ENCODE measurements at places on chromosomes 3 and 15. TPM values are rescaled to one million over a fixed set of nuclear protein-coding genes. Genes with fewer than 3 reads are reported as not detected.
A peak's percentile ranks its signal among the peaks of the same experiment; 100 is the strongest.

- peaks cover 38% of the 10 kb centered on the region for H3K4me1 ChIP-seq
- H3K27me3 ChIP-seq, result no peaks in the 10 kb centered on the region
- no peak overlapping the region for H3K27ac ChIP-seq
- DNase-seq, result no peak
These were observed 166.8 kb downstream of the LPP start for GRCh38 chr3:188320757-188321156.

DHFR2 gene
- total RNA-seq, result 7.4 TPM

SYNPR gene
- not detected for total RNA-seq

DNA sequence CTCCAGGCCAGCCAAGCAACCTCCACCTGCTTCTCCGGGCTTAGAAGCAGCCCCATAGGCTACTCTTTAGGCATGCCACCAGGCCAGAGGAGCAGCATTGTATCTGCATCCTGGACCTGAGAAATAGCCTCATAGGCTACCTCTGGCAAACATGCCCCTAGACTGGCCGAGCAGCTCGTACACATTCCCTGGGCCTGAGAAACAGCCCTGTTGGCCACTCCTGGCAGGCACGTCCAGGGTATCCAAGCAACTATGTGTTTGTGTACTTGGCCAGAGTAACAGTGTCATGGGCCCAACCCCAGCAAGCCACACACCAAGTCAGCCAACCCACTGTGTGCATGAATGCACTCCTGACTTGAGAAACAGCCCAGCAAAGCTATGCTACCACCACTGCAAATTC, 498.7 kb upstream of the CDIN1 start:
- H3K4me3 ChIP-seq, result no peak overlapping the region
- no peak overlapping the region for H3K27ac ChIP-seq
- peaks cover 8% of the 10 kb centered on the region for H3K36me3 ChIP-seq
- no peaks in the 10 kb centered on the region for H3K27me3 ChIP-seq
- H3K4me1 ChIP-seq, result peaks cover 3% of the 10 kb centered on the region

DNA sequence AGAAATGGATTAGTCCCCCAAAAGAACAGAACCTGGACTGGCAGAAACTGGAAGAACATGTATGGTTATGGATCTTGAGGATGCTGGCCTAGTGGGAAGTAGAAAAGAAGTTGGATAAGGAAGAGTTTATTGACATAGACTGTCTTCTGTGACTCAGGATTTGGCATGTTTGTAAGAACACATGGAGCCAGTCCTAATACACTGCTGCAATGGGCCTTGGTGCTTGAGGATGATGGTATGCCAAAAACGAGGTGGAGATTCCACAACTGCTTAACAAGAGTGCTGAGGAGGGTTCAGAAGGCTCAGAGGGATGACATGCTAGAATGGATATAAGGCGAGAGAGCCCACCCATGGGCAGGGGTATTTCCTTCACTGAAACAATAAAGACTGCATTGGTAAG, 22.4 kb downstream of the LZTFL1 start:
- no peak for DNase-seq
- no peak overlapping the region for H3K4me3 ChIP-seq
- H3K4me1 ChIP-seq, result peaks cover 10% of the 10 kb centered on the region

DNA sequence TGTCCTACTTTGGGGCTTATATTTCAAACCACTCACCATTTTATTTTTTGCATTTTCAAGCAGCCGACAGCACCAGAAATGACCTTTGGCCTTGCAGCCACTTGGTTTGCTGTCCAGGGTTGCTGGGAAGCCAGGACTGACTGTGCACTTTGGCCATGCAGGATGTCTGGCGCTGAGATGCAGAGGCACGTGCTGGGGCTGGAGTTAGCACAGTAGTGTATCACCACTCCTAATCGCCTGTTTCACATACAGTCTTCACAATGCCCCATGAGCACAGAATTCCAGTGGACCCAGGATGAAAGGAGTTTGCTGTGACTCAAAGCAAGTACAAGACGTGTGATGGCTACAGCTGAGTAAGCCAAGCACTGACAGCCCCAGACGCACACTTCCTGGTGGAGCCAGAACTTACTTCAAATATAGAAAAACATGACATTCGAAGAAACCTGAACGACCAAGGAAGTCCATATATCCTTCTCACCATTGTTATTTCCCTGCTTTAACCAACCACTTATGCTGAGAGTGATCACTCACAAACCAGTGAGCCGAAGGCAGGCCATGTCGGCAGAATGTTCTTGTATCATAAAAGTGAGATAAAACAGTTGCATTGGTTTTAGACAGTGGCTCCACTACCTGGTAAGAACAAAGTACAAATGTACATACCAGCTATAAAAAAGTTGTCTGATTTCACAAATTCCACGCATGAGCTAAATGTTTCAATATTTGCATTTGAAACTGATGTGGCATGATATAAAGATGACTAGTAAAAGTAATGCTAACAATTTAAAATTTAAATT, 16.0 kb downstream of the OCA2 start:
- no peak overlapping the region for H3K4me3 ChIP-seq
- H3K4me1 ChIP-seq, result peaks cover 6% of the 10 kb centered on the region
- DNase-seq, result no peak
- peaks cover 9% of the 10 kb centered on the region for H3K27me3 ChIP-seq

GRCh38 chr3:58535531-58536500, 1.2 kb downstream of the ACOX2 start:
- H3K36me3 ChIP-seq, result no peaks in the 10 kb centered on the region
- no peak for DNase-seq
- no peak overlapping the region for H3K27ac ChIP-seq
- H3K4me3 ChIP-seq, result no peak overlapping the region
- no peaks in the 10 kb centered on the region for H3K27me3 ChIP-seq

GRCh38 chr15:101675796-101676582, 23.8 kb upstream of the TM2D3 start:
- no peak for DNase-seq
- H3K27ac ChIP-seq, result peak overlapping the region; percentile 84
- H3K27me3 ChIP-seq, result no peaks in the 10 kb centered on the region
- H3K36me3 ChIP-seq, result peaks cover 50% of the 10 kb centered on the region

DNA sequence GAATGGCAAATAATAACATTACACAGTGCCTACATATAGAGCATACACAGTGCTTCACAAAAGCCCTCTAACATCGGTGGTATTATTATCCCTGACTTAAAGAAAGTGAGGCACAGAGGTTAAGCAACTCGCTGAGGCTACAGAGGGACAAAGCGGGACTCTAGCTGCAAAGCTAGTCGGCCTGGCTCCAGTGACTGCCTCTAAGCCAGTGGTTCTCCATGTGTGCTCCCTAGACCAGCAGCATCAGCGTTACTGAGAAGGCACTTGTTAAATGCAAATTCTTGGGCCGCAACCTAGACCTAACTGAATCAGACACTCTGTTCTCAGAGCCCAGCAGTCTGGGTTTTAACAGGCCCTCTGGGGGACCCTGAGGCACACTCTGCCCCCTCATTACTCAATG, 33.1 kb upstream of the LIPC start:
- H3K4me1 ChIP-seq, result peaks cover 8% of the 10 kb centered on the region
- no peak for DNase-seq
- H3K4me3 ChIP-seq, result no peak overlapping the region
- no peaks in the 10 kb centered on the region for H3K36me3 ChIP-seq
- H3K27ac ChIP-seq, result no peak overlapping the region

STAC gene
- not detected for total RNA-seq

CHAC1 gene
- total RNA-seq, result 39.3 TPM

- H3K27me3 ChIP-seq, result no peaks in the 10 kb centered on the region
- H3K36me3 ChIP-seq, result peaks cover 32% of the 10 kb centered on the region
- H3K27ac ChIP-seq, result no peak overlapping the region
- no peak for DNase-seq
- no peak overlapping the region for H3K4me3 ChIP-seq
- peaks cover 10% of the 10 kb centered on the region for H3K4me1 ChIP-seq
These were observed 5.4 kb upstream of the P4HTM start for GRCh38 chr3:48984663-48985062.

ADPRH gene
- total RNA-seq, result 2.2 TPM

- H3K27ac ChIP-seq, result no peak overlapping the region
- no peaks in the 10 kb centered on the region for H3K27me3 ChIP-seq
- no peak overlapping the region for H3K4me3 ChIP-seq
- no peaks in the 10 kb centered on the region for H3K4me1 ChIP-seq
These were observed 35.8 kb downstream of the MYO9A start for GRCh38 chr15:72082176-72082575.

WDR93 gene
- not detected for total RNA-seq

WWTR1 gene
- total RNA-seq, result 120 TPM

TRPM1 gene
- not detected for total RNA-seq

DNA sequence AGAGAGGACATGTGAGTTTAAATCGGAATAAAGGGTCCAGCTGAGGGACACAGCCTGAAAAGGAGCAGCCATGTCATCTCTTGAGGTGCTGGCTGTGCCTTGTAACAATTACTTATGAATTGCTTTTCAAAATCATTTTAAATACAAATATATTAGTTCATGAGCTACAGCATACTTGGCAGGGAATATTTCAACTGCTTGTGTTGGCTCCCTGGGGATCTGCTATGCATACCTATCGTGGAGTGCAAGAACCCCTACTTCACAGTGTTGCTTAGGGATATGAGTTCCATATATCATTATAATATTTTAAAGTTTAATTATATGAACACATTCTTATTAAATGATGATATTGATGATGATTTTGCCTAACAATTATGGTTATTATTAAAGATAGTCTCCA, 19.1 kb upstream of the P2RY14 start:
- H3K4me3 ChIP-seq, result no peak overlapping the region
- no peak for DNase-seq
- H3K27ac ChIP-seq, result no peak overlapping the region
- H3K36me3 ChIP-seq, result no peaks in the 10 kb centered on the region

OR4M2 gene
- total RNA-seq, result not detected

GOLGA8Q gene
- total RNA-seq, result 1.6 TPM

DNA sequence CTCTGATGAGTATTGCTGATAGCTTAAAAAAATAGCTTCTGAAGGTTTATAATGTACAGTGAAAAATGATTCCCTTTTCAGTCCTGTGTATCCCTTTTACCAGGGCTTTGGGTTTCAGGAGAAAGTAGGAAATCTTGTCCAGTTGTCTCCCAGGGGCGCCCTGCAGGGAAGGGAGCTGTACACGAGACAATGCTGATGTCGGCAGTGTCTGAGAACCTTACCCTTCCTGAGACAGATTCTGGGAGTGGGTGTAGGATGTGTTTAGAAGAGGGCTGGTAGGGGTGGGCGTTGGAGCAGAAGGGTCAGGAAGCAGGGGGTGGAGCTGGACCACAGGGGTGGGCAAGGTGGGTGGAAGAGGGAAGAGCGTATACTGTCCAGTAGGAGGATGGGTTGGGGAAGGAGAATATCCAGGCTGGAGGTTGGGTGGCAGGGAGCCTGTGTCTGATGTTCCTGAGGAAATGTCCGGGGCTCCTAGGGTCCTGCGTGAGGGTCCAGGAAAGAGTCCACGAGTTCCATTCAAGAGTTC, 5.6 kb downstream of the THPO start:
- H3K4me3 ChIP-seq, result no peak overlapping the region
- peaks cover 27% of the 10 kb centered on the region for H3K27me3 ChIP-seq
- no peak overlapping the region for H3K27ac ChIP-seq

GRCh38 chr3:4738737-4739274, 240.4 kb upstream of the BHLHE40 start:
- no peaks in the 10 kb centered on the region for H3K27me3 ChIP-seq
- H3K36me3 ChIP-seq, result no peaks in the 10 kb centered on the region
- H3K4me3 ChIP-seq, result no peak overlapping the region
- peak overlapping the region; percentile 90 for H3K27ac ChIP-seq

GRCh38 chr15:55589287-55589686, 1.1 kb upstream of the PYGO1 start:
- H3K4me3 ChIP-seq, result peak overlapping the region; percentile 75
- peaks cover 9% of the 10 kb centered on the region for H3K4me1 ChIP-seq

ZMYND10 gene
- total RNA-seq, result 0.50 TPM

DNA sequence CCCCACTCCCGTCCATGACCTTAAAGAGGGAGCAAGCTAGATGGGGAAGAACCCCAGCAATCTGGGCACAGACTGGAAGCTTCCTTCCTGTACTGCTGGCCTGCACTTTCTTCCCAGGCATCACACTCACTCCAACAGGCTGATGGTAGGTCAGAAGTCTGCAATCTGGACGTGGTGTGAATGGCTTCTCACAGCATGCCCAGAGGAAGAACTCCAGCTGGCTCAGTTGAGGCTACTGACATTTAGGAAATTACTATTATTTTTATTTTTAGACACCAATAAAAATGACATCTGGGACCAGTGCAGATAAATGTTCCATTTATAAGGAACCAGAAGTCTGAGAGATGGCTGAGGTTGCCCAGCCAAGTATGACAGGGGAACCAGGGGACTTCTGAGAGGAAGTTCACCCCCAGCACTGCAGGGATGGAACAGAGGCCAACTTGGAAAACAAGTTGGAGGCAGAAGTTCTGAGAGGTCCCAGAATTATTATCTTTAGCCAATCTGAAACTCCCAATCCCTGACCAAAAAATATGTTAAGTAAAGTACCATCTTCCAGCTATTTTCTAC, 163.8 kb upstream of the CTNNB1 start:
- no peak for DNase-seq
- H3K36me3 ChIP-seq, result no peaks in the 10 kb centered on the region
- H3K4me3 ChIP-seq, result no peak overlapping the region
- H3K27ac ChIP-seq, result no peak overlapping the region
- no peaks in the 10 kb centered on the region for H3K4me1 ChIP-seq
- H3K27me3 ChIP-seq, result peaks cover 4% of the 10 kb centered on the region

- H3K4me1 ChIP-seq, result peaks cover 11% of the 10 kb centered on the region
- peaks cover 46% of the 10 kb centered on the region for H3K27me3 ChIP-seq
- no peaks in the 10 kb centered on the region for H3K36me3 ChIP-seq
- H3K4me3 ChIP-seq, result no peak overlapping the region
- DNase-seq, result no peak
- H3K27ac ChIP-seq, result no peak overlapping the region
These were observed 1.2 kb downstream of the DUOXA2 start for GRCh38 chr15:45115312-45115820.

DNA sequence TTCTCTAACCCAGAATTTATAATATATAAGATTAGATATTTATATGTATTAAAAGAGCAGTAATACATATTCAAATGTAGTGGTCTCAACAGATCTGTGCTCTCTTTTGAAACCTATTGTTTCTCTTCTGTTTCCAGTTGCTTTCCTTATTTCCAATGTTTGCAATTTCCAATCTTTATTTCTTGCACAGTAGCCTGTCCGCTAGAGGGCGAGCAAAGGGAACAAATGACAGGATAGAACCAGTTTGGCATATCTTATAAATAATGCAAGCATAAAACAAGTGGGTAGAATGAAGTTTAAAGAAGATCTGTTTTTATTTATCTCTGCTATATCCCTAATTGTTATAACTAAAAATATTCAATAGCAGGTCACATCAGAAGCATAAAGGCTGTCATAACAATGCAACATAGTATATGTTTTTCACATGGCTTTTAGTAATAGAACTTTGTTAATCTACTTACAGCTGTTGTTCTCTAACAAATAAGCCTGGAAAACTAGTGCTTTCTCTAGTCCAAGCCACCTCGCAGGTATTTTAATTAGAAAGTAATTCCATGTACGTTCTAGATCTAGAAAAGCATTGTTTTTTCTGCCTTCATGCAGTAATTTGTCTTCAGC, 15.1 kb upstream of the TCAIM start:
- peaks cover 42% of the 10 kb centered on the region for H3K27me3 ChIP-seq
- DNase-seq, result no peak
- no peaks in the 10 kb centered on the region for H3K36me3 ChIP-seq
- H3K4me1 ChIP-seq, result no peaks in the 10 kb centered on the region

GRCh38 chr3:54273791-54274190, 151.4 kb downstream of the CACNA2D3 start:
- no peak overlapping the region for H3K27ac ChIP-seq
- no peaks in the 10 kb centered on the region for H3K4me1 ChIP-seq
- no peaks in the 10 kb centered on the region for H3K36me3 ChIP-seq
- DNase-seq, result no peak
- H3K27me3 ChIP-seq, result no peaks in the 10 kb centered on the region
- H3K4me3 ChIP-seq, result no peak overlapping the region

GRCh38 chr3:48601622-48601994, 6.5 kb upstream of the COL7A1 start:
- H3K27ac ChIP-seq, result no peak overlapping the region
- no peak for DNase-seq
- H3K4me1 ChIP-seq, result peaks cover 42% of the 10 kb centered on the region

Measured in osteocyte (in vitro differentiated cells).